Amygdala (tissue), 56 donors: ENCODE measurements at places on chromosomes 4 and X.

DNA sequence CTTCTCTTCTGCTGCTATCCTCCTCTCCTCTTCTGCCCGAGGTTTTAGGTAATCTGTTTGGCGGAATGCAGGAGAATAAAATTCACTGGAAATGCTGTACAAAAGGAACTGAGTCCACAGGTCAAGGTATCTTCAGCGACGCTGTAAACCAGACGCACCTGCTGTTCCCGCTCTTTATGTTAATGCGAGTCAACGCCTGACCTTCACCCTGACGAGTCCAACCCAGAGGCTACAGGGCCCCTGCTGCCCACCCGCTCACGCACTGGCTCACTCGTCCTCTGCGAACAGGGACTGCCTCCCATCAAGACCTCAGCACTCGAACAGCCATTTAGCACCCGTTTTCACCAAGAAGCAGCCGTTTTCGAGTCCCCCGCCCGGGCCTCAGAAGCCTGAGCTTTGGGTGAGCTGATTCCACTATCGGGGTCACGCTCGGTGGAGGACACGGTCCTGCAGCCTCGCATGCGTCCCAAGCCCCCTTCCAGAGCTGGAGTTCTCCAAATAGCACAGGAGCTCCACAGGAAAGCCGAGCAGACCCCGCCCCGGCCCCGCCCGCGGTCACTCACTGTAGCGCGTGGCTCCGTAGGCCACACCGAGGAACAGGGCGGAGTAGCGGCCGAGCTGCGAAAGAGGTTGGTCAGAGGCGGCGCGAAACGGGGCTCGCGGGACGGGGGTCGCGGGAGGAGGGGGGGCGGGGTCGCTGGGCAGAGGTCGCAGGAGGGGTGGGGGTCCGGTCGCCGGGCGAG lies 556 bp downstream of the ATP5ME start:
- no peak for DNase-seq

DNA sequence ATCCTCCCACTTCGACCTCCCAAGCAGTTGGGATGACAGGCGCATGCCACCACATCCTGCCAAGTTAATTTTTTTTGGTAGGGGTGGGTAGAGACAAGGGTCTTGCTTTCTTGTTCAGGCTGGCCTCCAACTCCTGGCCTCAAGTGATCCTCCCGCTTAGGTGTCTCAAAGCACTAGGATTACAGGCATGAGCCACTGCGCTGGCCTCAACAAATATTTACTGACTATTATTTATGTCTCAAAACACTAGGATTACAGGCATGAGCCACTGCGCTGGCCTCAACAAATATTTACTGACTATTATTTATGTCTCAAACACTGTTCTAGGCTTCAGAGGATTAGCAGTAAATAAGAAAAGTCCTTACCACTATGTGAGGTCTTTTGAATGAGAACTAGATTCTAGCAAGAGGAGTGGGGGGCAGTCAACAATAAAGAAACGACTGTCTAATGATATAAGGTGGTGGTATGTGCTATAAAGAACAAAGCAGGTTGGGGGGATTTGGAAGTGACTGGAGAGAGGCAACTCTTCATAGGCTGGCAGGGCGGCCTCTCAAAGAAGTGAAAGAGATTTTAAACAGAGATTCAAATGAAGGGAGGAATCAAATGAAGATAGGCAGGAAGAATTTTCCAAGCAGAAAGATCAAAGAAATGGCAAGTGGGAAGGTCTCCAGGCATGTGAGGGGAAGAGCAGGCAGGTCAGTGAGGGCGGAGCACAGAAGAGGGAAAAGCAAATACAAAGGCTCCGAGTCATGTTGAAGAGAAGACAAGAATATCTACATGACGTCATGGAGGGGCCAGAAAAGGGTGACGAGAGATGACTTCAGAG lies 12.7 kb upstream of the ACSL1 start:
- DNase-seq = no peak

GRCh38 chrX:31114858-31115257 lies 43.0 kb upstream of the FTHL17 start:
- no peak for DNase-seq

- DNase-seq = no peak
Observed at GRCh38 chr4:138826322-138826721, 189.3 kb upstream of the NOCT start.

DNA sequence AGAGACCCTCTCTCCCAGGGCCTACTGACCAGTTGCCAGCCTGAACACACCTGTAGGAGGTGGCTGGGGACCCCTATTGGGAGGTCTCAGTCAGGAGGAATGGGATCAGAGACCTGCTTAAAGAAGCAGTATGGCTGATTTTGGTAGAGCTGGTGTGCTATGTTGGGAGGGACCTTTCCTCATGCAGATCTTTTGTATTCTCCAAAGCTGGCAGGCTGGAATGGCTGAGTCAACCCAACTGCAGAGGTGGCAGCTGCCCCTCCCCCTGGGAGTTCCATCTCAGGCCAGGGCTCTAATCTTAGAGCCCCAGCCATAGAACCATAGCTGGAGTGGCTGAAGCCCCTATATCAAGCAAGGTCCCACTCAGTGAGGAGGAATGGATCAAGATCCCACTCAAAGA lies 279.3 kb upstream of the BMP3 start:
- DNase-seq = no peak

DNA sequence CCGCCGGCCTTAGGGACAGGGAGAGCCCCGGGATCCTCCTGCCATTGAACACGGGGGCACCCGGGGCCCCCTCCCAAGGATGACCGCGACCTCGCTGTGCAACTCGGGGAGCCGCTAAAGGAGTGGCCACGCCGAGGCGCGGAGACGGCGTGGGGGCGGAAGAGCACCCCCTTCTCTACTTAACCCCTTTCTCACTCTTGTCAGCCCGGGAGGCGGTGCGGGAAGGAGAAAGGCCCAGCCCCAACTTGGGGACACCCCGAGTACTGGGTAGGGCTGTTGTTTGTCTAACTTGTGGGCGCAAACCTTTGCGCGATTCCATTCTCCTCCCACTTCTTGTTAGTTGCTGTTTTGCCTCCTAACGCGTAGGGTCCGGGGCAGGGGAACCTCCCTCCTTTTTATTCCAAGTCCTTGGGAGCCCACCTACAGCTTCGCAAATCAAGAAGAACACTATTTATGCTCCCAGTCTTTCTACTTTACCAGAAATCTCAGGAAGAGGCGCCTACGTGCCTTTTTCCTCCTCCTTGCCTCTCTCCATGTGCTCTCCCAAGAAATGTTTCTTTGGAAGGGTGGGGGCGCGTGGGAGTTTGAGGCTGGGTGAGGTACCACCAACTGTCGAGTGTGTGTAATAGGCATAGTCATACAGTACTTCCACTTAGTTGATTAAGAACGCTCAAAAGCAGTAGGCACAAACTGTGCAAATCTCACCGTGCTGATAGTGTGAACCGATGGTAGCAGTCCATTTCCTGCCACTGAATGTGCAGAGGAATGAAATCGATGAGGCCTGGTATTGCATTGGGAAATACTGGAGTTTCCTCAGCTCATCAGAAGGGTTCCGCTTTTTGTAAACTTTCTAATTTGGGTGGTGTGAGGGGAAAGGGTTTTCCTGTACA lies 813 bp downstream of the DIAPH2 start:
- peak; percentile 12 for DNase-seq

GRCh38 chrX:144896323-144896722 lies 351.0 kb upstream of the SPANXN1 start:
- no peak for DNase-seq

DNA sequence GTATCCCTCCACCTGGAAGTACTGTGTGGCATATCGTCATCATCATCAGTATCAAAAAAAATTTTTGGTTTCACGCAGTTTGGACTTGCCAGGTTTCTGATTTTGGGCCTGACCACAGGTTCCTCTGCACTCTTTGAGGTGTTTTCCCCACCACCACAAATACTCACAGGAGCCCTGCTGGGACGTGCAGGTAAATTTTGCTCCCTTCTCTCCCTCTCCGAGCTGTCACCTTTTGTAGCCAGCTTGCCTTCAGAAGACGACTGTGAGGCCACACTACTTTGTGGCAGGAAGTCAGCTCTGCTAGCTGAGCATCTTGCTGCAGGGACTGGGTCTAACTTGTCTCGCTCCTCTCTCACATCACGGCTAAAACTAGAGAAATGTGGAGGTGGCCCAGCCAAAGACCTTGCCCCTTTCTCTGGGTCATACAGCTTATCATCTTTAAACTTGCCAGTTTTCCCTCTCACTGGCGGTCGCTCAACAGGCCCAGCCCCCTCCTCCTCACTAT lies 2.8 kb downstream of the PJA1 start:
- no peak for DNase-seq

GRCh38 chr4:71709961-71710360 lies 73.9 kb downstream of the GC start:
- DNase-seq = no peak

GRCh38 chr4:11565899-11566298 lies 137.2 kb upstream of the HS3ST1 start:
- DNase-seq = no peak

DNA sequence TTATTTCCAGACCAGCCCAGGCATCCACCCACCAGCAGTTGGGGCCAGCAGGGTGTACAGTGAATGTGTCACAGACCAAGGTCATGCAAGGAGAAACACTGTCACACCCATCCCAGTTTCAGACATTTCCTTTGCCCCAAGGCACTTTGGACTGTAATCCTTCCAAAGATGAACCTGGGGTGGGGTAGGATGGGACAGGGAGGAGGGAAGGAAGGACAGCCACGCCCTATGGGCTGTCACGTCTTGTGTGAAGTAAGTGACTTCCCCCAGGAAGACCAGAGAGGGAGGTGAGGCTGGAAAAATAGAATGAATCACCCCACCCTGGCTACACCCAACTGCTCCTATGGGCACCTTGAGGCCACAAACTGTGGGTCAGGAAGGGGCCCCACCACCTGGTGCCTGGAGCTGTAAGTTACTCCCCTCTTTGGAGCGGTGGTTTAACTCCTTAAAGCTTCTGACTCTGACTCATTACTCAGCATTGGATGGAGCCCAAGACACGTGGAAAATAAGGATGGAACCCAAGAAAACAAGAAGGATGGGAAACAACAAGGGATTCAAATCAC lies 349.9 kb upstream of the KLF3 start:
- DNase-seq = no peak

- no peak for DNase-seq
Observed at GRCh38 chr4:172982151-172982590, 186.4 kb upstream of the GALNT7 start.

DNA sequence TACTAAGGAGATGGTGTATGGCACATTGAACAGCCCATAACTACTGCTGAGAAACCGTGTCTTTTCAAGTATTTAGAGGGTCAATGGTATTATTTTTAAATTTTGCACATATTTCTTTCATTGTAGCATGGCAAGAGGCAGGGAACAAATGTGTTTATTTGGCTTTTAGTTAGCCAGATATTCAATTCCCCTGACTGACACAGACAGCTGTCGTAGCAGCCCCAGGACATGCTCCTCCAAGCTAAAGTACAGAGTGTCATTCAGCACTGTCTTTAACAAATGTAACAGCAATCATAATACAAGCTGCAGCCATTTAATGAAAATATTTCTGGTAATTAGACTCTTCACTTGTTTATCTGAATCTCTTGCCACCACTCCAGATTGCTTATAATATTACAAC lies 687.1 kb downstream of the KLHL13 start:
- DNase-seq = no peak

- DNase-seq = no peak
Observed at GRCh38 chr4:9971711-9972110, 49.6 kb downstream of the SLC2A9 start.

DNA sequence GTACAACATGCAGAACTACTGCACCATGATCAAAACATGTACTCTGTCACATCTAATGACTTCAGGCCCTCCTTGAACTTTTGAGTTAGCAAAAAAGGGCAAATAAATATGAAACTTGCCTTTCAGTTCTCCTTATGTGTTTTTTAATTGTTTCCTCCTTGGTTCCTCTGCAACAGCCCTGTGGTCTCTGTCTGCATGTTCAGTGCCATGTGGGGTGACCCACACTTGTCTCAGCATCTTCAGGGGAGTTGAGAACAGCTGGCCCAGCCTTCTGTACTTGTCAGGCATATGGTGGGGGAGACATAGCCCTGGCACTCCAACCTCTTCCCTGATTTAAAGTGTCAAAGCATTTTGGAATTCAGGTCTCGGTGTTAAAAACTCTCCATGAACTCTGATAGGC lies 188.0 kb upstream of the PGRMC2 start:
- no peak for DNase-seq

DNA sequence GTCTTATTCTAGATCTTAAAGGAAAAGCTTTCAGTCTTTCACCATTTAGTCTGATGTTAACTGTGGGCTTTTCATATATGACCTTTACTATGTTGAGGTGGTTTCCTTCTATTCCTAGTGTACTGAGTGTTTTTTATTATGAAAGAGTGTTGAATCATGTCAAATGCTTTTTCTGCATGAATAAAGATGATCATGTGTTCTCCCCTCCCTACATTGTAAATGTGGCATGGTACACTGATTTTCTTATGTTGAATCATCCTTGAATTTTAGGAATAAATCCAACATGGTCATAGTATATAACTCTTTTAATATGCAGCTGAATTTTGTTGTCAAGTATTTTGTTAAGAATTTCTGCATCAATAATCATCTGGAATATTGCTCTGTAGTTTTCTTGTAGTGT lies 4.3 kb downstream of the CLGN start:
- DNase-seq = no peak
